Stimulated activated CD4-positive, alpha-beta T cell treated with anti-CD3 and anti-CD28 coated beads, TNF-alpha, amount 100 ng/mL, for 48 hours (primary cell): ENCODE measurements at places on chromosomes 11 and 22.

DNA sequence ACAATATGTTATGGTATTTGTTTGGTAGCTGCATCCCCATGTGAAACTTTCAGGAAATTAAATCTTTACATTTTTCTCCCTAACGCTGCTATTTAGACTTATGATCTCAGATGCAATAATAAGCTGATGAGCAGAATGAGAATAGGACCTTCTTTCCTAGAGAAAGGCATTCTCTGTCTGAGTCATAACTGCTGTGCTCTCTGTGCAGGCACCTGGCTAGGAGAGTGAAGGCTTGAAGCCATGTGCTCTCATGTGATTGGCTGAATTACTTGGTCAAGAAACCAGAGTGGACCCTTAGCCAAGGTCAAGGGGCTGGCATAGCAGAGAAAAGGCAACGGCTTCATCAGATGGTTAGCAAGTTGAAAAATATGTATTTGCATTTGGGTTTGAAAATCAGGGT lies 185.0 kb downstream of the ADAMTS15 start:
- DNase-seq = no peak

GRCh38 chr11:3043315-3043871 lies 13.8 kb downstream of the CARS1 start:
- DNase-seq = no peak

GRCh38 chr11:75855206-75855605 lies 40.2 kb downstream of the UVRAG start:
- DNase-seq = no peak

DNA sequence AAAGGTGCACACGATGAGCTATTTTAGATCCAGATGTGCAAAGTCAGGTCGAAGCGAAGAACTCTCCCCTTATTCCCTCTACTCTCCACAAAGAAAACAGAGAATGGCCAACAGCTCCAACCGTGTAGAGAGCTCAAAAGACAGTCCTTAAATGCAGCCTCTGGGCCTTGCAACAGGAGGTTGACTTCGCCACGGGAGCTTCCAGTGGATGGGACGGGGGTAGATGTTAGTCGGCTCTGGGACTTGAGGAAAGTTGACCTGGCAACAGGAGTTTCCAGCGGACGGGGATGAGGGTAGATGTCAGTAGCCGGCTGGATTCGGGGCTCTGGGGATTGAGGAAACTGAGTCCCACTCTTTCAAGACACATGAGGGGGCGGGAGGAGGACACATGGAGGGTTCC lies 450.4 kb downstream of the BRD1 start:
- DNase-seq = no peak

- no peak for DNase-seq
Measured at GRCh38 chr11:109350091-109350490, 71.9 kb upstream of the C11orf87 start.

DNA sequence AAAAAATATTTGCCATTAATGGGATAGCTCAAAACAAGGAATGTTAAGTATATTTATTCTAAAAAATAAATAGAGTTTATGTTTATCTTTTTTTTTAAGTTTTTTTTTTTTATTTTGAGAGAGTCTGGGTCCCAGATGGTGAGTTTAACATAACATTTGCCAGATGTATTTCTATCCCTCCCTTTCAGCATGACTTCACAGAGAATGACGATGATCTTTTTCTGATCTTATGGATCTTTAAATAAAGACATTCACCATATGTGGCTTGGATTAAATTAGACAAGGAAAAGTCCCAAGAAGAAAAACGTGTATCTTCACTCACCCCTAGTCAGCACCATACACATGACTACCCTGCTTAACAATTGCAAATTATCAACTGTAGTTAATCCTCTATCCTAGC lies 839.8 kb upstream of the CNTN5 start:
- no peak for DNase-seq

GRCh38 chr11:17753641-17754040 lies 19.1 kb downstream of the KCNC1 start:
- DNase-seq = no peak
